ENCODE measurements at places on chromosomes 3 and 15. TPM values are rescaled to one million over a fixed set of nuclear protein-coding genes. Genes with fewer than 3 reads are reported as not detected.

DNA sequence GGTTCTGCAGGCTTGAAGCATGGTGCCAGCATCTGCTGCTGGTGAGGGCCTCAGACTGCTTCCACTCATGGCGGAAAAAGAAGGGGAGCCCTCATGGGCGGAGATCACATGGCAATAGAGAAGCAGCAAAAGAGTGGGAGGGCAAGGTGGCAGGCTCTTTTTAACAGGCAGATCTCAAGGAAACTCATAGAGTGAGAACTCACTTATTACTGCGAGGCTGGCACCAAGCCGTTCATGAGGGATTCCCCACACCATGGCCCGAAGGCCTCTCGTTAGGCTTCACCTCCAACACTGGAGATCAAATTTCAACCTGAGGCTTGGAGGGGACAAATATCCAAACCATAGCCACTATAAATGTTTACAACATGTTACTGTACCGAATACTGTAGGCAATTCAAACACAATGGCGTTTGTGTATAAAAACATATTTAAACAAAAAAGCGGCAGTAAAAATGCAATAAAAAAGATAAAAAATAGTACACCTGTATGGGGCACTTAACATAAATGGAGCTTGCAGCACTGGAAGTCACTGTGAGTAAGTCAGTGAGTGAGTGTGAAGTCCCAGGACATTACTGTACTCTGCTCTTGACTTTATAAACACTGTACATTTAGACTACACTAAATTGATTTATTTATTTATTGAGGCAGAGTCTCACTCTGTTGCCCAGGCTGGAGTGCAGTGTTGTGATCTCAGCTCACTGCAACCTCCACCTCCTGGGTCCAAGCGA is 18.8 kb upstream of the MOBP start:
- no peak for DNase-seq
- H3K27ac ChIP-seq = no peak overlapping the region
- H3K4me3 ChIP-seq = no peak overlapping the region
- H3K36me3 ChIP-seq = no peaks in the 10 kb centered on the region
- H3K27me3 ChIP-seq = no peaks in the 10 kb centered on the region

GRCh38 chr15:63506537-63507035 is 2.2 kb downstream of the USP3 start:
- no peaks in the 10 kb centered on the region for H3K27me3 ChIP-seq
- H3K4me3 ChIP-seq = peak overlapping the region; percentile 90
- no peaks in the 10 kb centered on the region for H3K36me3 ChIP-seq

DNA sequence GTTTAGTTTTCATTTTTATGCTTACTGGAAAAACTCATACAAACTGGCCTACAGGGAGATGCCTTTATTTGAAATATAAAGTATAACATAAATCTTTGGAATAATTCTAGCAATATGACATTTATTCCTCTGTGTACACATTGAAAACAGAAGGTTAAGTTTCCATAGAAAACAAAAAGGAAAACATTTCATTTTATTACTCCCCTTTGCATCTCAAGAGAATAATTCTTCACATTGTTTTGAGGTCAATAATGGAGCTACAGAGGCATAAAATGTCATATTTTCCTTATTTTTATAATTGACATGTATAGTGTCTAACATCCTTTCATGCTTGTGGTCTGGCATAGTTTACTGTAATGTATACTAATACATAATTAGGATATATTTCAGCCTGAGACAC is 187.6 kb upstream of the AGTR1 start:
- no peaks in the 10 kb centered on the region for H3K36me3 ChIP-seq
- H3K4me1 ChIP-seq = no peaks in the 10 kb centered on the region
- DNase-seq = no peak
- H3K4me3 ChIP-seq = no peak overlapping the region
- no peaks in the 10 kb centered on the region for H3K27me3 ChIP-seq

CYP1A2 gene
- not detected for total RNA-seq

DNA sequence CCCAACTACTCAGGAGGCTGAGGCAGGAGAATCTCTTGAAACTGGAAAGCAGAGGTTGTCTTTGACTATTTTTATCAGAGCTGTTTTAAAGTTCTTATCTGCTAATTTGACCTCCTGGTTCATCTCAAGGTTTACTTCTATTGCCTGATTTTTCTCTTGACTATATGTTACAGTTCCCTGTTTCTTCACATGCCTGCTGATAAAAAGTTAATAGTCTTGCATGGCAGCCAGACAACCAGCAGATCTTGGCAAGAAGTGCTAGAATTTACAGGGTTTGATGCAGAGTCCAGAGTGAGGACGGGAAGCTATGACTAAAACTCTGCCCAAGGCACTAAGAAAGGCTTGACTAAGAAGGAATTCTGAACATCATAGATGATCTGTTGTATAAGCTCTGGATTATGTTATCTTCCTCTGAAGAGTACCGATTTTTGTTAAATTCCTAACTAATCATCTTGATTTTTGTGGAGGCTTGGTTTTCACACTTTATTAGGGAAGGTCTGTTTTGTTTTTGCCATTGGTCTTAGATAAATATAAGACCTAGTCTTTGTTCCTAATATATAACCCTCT is 85.9 kb downstream of the CHSY1 start:
- H3K27ac ChIP-seq = no peak overlapping the region
- H3K4me3 ChIP-seq = no peak overlapping the region
- DNase-seq = no peak
- H3K27me3 ChIP-seq = no peaks in the 10 kb centered on the region
- H3K4me1 ChIP-seq = peaks cover 17% of the 10 kb centered on the region
- H3K36me3 ChIP-seq = no peaks in the 10 kb centered on the region

DNA sequence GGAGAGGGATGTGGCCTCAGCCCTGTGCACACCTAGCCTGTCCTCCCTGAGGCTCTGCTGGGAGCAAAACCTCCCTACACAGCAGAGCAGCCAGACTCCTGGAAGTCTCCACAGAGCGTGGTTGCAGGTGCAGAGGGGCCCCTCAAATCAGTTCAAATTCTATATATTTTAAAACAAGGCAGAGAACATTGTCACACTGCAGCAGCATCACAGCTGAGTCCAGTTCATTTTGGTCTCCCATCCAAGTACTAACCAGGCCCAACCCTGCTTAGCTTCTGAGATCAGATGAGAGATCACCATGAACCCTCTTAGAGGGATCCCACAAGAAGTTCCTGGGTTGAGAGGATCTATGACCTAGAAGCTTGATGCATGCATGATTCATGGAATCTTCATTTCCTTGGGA is 331.0 kb upstream of the RGMA start:
- no peak overlapping the region for H3K4me3 ChIP-seq
- H3K4me1 ChIP-seq = no peaks in the 10 kb centered on the region
- no peak overlapping the region for H3K27ac ChIP-seq
- H3K36me3 ChIP-seq = no peaks in the 10 kb centered on the region

SETD5 gene
- 89.8 TPM for total RNA-seq

DNA sequence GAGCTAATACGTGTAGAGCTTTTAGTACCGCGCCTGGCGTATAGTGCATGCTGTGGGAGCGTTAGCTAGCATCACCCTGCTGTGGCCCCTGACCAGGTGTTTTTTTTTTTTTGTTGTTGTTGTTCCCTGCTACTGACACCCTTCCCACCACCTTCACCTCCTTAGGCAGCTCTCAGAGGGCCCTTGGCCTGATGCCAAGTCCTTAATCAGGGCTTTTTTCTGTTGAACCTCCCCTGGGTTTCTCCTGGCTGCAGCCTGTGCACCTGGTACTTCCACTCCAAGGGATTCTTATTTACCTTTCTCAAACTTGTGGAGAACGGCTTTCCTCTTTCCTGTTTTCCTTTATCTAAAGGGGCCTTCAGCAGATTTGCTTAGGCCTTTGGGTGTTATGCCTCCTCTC is 53.3 kb downstream of the SLC7A14 start:
- H3K27me3 ChIP-seq = no peaks in the 10 kb centered on the region
- H3K36me3 ChIP-seq = no peaks in the 10 kb centered on the region
- no peak overlapping the region for H3K27ac ChIP-seq
- no peaks in the 10 kb centered on the region for H3K4me1 ChIP-seq
- no peak for DNase-seq
